ENCODE measurements at places on chromosomes 11 and 22.

- no peak for DNase-seq
Observed at GRCh38 chr11:95456714-95457491, 225.9 kb upstream of the SESN3 start.

- no peak for DNase-seq
Observed at GRCh38 chr22:19940536-19941364, 822 bp upstream of the COMT start.

DNA sequence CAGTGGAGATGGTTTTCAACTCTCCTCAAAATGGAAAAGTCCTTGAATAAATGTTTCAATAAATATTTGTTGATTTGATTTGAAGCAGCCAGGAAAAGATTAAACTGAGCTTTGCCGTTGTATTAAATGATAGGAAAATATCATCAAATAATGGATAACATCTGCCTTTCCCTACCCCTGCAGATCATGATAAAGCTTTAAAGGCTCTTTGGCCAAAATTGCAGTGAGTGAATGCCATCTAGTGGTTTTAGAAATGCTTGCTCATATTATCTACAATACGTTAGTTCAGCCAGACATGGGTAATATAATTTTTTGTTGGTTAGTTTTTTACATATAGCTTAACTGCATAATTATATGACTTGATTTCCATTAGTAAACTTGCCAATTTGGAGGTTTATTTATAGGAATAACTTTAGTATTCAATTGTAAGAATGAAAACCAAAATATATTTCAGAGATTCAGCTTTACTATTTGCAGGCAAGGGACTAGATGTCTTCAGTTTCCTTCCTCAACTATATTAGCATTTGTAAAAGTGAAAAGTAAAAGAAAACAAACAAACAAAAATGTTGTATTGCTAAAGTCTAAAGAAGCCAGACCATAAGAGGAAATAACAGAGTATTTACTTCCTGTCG lies 159.2 kb downstream of the MSANTD4 start:
- no peak for DNase-seq

DNA sequence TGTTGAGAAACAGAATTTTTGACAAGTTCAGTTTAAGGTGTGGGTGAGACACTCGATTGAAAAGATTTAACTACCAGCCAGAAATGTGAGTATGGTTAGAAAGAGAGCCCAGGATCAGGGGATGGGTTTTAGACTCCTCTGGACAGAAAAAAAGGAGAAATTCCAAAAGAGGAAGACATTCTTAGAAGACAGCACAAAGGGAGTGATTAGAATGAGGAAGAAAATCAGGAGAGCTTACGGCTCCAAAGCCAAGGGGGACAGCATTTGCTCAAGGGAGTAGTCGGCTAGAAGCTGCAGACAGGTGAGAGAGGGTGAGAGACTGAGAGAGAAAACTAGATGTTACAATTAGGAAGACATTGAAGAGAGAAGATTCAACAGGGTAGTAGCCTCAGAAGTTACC lies 166.1 kb downstream of the ADAMTS15 start:
- DNase-seq, result no peak

DNA sequence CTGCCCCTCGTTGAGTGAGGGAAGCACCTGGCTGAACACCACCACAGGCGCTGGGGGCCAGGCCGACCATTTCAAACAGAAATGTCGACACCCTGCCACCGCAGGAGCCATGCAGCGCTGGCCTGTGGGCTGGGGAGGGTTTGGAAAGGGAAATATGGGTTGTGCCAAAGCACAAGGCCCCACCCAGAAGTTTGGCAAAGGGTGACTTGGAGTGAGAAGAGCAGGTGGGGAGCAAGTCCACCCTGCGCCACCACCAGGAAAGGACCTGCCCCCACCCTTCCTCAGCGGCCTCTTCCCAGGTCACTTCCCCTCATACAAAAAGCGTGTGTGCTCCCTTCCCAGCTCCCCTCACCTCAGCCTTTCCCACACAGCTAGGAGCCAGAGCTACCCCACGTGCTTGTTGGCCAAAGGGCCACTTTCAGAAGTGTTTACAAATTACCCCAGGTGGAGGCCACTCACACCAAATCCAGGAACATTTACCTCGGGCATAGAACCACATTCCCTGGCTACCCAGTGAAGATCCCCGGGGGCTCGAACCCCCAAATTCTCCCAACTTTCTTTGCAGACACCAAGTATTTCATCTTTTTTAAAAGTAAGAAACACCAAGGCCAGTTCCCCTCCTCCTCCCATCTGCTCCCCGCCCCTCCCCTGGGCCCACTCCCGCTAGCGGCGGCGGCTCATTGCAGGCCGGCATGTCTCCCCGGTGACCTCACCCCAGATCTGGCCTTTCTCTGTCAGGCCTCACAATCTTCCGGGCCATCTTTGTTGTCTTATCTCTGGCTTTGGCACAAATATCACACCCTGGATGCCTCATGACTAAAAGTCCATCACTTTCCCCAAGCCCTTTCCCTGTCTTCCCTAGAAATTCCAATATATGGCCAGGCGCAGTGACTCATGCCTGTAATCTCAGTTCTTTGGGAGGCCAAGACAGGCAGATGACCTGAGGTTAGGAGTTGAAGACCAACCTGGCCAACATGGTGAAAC lies 20.5 kb upstream of the SCGB1A1 start:
- no peak for DNase-seq

GRCh38 chr22:36966851-36967540 lies 52.3 kb downstream of the TST start:
- no peak for DNase-seq

DNA sequence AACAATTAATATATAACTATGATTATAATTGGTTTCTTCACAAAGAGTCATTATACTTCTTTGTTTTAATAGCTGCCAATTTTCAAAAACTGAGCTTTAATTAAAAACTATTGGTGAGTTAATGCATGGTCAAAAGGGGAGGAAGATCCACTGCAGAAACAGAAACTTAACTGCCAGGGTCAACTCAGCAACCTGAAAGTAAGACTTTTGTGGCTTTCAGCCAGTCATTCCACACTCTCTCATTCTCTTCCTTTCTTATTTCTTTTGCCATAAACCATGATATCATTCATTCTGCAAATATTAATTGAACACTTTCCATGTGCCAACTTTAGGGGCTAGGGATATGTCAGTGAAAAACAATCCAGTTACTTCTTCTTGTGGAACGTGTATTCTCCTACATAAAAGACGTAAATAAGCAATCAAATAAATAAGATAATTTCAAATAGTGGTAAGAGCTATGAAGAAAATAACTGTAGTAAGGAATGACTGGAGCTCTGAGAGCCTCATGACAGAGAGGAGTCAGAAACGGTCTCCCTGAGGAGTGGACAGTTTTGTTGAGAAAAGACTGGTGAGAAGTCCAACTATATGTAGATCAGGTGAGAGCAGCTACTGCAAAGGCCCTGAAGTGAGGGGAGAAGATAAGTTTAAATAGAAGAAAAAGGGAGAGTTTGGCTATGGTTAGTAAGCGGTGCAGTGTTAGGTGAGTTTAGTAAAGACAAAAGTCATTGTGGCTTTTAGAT lies 130.5 kb downstream of the GRIA4 start:
- no peak for DNase-seq

GRCh38 chr22:50032941-50033601 lies 20.5 kb upstream of the IL17REL start:
- DNase-seq, result no peak

- no peak for DNase-seq
Observed at GRCh38 chr11:77195071-77195755, 67.2 kb downstream of the MYO7A start.

DNA sequence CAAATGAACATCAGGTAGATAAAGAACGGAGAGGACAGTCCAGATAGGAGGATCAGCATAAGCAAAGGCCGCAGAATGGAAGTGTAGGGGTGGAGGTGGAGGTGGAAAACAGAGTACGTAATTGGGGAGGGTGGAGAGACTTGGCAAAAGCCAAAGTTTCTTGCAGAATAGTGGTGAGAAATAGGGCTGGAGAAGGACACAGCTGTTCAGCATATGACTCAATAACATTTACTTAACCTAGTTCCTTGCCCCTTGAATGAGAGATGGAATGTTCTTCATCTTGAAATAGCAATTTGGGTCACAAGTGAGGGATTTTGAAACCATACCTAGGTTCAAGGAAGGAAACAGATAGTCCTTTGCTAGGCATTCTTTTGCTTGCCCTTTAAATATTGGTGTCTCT lies 235.9 kb upstream of the ARHGAP20 start:
- DNase-seq, result no peak

- DNase-seq, result no peak
Observed at GRCh38 chr22:37098976-37099591, 10.4 kb downstream of the TMPRSS6 start.

- DNase-seq, result no peak
Observed at GRCh38 chr22:28093711-28094110, 174.7 kb upstream of the PITPNB start.

Data from cortex of kidney (tissue), 1 donor.